ENCODE measurements at places on chromosomes 5 and 9. TPM values are rescaled to one million over a fixed set of nuclear protein-coding genes. Genes with fewer than 3 reads are reported as not detected.

Gene EIF4EBP3
- total RNA-seq: 0.40 TPM

Gene PTGDS
- 697 TPM for total RNA-seq

Gene PTGES
- total RNA-seq: 2.5 TPM

Gene KCNV2
- not detected for total RNA-seq

Gene BRINP1
- total RNA-seq: 47.2 TPM

Gene DPYSL3
- total RNA-seq: 200 TPM

Gene SIT1
- not detected for total RNA-seq

Gene TIMD4
- 0.40 TPM for total RNA-seq

Gene HMMR
- 12.2 TPM for total RNA-seq

Gene ORM2
- not detected for total RNA-seq

Gene PCDHB6
- 1.9 TPM for total RNA-seq

Gene PCDHGA5
- 7.9 TPM for total RNA-seq

Gene IRX1
- total RNA-seq: 11.9 TPM

Gene OLFM1
- 52.5 TPM for total RNA-seq

Gene ITGA2
- total RNA-seq: 6.5 TPM

Gene FLT4
- 3.9 TPM for total RNA-seq

Gene OGN
- total RNA-seq: 1,092 TPM

Gene STKLD1
- total RNA-seq: 3.6 TPM

Gene NR6A1
- total RNA-seq: 2.8 TPM

Gene ADAMTS12
- total RNA-seq: 44.5 TPM

Gene SPATA31A3
- total RNA-seq: not detected

Gene LEAP2
- total RNA-seq: 1.8 TPM

Gene ALDH7A1
- total RNA-seq: 64.5 TPM

Gene FOXD4L3
- total RNA-seq: 0.17 TPM
